CD8-positive, alpha-beta memory T cell (primary cell): ENCODE measurements at places on chromosomes 4 and X.
A peak's percentile ranks its signal among the peaks of the same experiment; 100 is the strongest.

GRCh38 chr4:184587701-184588100, 61.5 kb downstream of the CASP3 start:
- DNase-seq = no peak

DNA sequence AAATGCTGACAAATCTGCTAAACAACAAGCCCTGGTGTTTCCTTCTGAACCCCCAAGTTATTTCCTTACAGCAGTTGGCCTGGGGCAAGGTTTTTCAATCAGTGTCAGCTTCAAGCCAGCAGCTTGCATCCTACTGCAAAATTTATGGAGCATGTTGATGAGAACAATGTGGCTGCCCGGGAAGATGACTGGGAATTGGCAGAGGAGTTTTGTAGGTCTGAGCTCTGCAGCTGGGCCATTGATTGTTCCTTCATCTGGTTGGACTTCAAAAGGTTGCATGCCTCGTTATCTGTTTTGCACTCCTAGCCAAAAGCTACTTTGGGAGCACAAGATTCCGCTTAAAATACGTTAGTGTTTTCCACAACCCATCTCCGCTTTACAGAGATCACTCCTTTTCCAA, 1030.3 kb upstream of the LCORL start:
- DNase-seq = no peak

GRCh38 chr4:139975830-139976272, 178.1 kb downstream of the MAML3 start:
- no peak for DNase-seq

- no peak for DNase-seq
Observed at GRCh38 chr4:112770114-112770513, 133.2 kb downstream of the LARP7 start.

- no peak for DNase-seq
Observed at GRCh38 chrX:37314531-37314930, 34.6 kb upstream of the PRRG1 start.

DNA sequence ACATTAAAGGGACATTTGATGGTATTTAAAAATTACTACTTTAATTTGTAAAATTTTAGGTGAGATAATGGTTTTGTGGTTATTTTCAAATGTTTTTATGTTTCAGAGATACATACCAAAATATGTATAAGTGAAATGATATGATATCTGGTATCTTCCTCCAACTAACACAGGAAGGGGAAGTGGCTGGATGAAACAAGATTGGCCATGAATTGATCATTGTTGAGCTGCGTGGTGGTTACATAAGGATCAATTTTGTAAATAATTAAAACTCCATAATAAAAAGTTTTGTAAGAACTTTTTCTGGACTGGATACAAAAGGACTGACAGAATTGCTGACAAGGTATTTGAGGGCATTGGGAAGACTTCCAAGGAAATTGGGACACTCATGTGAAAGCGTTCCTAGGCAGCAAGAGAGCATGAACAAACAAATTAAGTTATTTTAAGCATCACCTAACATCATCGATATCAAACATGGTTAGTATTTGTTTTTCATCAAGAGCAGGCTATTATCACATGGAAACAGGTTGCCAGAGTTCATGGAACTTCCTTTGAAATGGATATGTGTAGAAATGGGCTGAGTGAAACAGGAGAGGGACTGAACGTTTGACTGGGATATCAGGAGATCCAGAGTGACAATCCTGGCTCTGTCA, 4.4 kb upstream of the PGM2 start:
- DNase-seq = no peak

DNA sequence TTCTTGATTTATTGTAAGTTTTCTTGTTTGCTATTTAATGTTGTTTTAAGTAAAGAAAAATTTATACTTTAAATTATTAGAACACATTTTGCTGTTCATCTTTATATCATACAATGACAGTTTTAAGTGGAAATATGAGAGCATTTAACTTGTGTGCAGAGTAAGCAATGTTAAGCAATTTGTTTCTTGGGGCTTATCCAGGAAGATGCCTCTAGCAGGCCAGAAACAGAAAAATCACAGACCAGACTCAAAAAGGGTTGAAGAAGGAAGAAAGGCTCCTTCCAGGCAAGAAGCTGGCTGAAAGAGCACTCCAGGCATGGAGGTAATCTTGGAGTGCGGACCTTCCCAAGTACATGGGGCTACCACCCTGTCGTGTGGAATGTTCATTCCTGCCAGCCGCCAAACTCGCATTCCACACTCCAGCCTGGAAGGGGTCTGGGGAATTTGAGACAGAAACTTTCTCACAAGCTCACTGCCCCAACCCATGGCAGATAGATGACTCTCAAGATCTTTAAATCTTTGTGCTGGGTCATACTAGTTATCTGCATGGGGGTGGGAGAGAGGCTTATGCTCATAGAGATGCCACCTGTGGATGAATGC, 1521.3 kb upstream of the AGA start:
- no peak for DNase-seq

GRCh38 chr4:3387943-3388361, 53.8 kb upstream of the HGFAC start:
- DNase-seq = no peak

DNA sequence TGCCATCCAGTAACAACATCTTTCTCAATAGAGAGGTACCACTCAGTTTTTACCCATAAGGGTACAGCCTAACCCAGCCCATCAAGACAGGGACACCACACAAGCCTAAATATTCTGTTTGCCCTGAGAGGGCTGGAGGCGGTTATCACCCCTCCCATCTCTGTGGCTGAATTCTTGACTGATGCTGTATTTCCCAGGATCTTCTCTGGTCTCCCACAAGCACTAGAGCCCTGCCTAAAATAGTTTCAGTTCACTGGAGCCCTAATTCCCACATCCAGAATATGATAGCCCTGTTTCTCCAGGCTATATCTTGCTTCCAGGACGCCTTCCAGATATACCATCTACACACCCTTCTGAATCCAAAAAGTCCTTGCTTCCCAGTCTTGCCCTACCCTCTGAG, 91.6 kb upstream of the NMU start:
- DNase-seq = no peak

GRCh38 chr4:164461901-164462300, 292.0 kb upstream of the SMIM31 start:
- no peak for DNase-seq

GRCh38 chr4:149980941-149981340, 97.3 kb upstream of the DCLK2 start:
- DNase-seq = peak; percentile 6

- no peak for DNase-seq
Observed at GRCh38 chrX:114075073-114075673, 508.7 kb upstream of the HTR2C start.

DNA sequence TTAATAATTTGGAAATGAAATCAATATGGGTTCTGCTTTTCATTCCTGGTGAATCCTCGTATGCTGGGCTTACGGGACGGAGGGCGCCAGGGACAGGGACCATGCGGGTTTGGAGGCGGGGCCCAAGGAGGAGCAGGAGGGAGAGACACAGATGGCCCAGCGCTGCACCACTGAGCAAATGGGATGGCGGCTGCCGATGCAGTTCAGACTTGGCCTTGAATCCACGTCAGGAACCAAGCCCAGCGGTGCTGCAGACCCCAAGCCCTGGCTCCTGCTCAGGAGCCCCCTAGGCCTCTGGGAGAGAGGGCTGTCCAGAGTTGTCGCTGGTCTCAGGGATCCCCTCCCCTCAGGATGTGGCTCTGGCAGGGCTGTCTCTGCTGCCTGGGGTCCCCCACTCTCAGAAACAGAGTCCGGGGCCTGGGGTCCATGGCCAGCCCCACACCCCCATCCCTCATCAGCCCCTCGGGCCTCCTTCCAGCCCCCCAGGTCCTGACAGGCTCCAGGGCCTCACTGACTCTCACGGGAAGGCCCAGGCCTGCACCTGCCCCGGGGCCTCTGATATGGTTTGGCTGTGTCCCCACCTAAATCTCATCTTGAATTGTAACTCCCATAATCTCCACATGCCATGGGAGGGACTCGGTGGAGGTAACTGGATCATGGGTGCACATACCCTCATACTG, 75.2 kb downstream of the FAM53A start:
- DNase-seq = no peak

GRCh38 chr4:145736241-145736831, 56.4 kb downstream of the C4orf51 start:
- no peak for DNase-seq

GRCh38 chr4:37157476-37158167, 86.9 kb upstream of the NWD2 start:
- no peak for DNase-seq

- DNase-seq = no peak
Observed at GRCh38 chrX:28998609-28999135, 411.4 kb downstream of the IL1RAPL1 start.

DNA sequence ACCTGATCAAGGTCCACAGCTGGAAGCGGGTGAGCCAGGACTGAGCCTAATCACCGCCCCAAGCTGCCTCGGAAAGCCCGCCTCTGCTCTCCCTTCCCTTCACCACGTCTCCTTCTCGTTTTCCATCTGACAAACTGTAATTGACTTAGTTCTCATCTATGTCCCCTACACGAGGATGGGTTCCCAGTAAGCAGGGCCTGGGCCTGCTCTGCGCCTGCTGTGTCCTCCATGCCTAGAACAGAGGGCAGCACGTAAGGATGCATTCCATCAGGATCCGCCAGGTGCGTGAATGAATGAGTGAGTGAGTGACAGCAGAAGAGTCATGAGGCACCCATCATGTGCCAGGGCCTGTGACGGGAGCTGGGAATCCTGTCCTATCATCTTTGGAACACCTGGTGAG, 86.7 kb downstream of the JAKMIP1 start:
- no peak for DNase-seq

- DNase-seq = no peak
Observed at GRCh38 chrX:128623361-128623760, 571.2 kb upstream of the ACTRT1 start.

GRCh38 chr4:99221980-99222379, 2.9 kb upstream of the ADH6 start:
- DNase-seq = no peak

- no peak for DNase-seq
Observed at GRCh38 chr4:13313856-13314255, 170.3 kb downstream of the RAB28 start.

GRCh38 chrX:139448996-139449395, 81.5 kb upstream of the F9 start:
- DNase-seq = no peak

- no peak for DNase-seq
Observed at GRCh38 chr4:123924536-123924935, 527.9 kb downstream of the SPRY1 start.

- no peak for DNase-seq
Observed at GRCh38 chrX:64580605-64581004, 185.4 kb upstream of the MTMR8 start.
